ENCODE measurements at places on chromosomes 11 and 22. TPM values are rescaled to one million over a fixed set of nuclear protein-coding genes. Genes with fewer than 3 reads are reported as not detected.

GRCh38 chr11:65928667-65929066 lies 9.4 kb downstream of the DRAP1 start:
- no peak for DNase-seq

GRCh38 chr11:44112091-44112821 lies 16.8 kb downstream of the EXT2 start:
- DNase-seq = peak; percentile 13

GRCh38 chr11:61637277-61637676 lies 42.9 kb upstream of the DAGLA start:
- no peak for DNase-seq

GRCh38 chr11:107457205-107457557 lies 444 bp downstream of the CWF19L2 start:
- DNase-seq = no peak

DNA sequence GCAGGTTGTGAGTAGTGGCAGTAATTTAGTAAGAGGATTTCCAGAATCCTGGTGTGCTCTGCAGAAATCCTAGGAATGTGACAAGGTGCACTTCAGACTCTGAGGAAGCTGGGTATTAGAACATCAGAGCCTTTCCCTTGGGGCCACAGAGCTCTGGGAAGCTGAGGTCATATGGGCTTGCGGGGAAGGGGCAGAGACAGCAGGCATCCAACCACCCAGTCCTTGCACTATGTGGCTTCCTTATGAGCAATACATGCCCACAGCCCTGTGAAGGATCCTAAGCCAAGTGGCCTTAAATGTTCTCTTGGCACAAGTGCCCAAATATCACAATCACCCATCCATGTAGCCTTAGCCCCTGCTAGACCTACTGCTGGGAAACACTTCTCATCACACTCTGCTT lies 46.2 kb downstream of the P4HA3 start:
- no peak for DNase-seq

DNA sequence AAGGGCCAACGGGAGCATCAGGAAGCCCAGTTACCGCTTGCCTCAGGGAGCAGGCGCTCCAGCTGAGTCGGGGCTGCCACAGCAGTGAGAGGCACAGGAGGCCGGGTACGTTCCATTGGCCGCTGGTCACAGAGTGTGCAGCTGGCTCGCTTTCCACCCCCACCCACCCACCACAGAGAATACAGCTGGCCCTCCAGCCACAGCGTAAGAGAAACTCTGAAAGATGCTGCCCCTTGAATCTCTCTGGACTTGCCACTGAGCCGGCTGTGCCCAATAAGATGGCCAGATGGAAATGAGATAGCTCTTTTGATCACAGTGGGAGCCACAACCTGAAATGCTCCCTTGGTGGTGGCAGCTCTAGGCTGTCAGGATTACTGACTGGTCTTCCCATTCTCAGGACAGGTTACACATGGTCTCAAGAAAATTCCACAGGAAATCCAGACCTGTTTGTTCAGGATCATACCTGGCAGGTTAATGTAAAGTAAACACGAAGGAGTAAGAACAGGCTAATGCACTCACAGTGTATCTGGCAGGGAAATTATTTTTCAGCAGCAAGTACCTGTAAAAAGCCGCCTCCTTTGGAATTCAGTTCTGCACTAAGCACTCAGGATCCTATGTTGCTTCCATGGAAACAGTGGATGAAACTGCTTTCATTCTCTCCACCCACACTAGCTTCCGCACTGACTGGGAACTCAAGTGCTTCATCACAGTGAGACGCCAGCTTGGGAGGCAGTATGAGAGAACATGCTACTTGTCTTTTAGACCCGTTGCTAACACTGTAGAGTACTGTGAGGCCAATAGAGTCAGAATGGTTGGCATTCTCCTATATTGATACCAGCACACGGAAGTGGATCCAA lies 16.5 kb downstream of the SIAE start:
- no peak for DNase-seq

- no peak for DNase-seq
These were observed 16.1 kb upstream of the CARD18 start for GRCh38 chr11:105155679-105156078.

DNA sequence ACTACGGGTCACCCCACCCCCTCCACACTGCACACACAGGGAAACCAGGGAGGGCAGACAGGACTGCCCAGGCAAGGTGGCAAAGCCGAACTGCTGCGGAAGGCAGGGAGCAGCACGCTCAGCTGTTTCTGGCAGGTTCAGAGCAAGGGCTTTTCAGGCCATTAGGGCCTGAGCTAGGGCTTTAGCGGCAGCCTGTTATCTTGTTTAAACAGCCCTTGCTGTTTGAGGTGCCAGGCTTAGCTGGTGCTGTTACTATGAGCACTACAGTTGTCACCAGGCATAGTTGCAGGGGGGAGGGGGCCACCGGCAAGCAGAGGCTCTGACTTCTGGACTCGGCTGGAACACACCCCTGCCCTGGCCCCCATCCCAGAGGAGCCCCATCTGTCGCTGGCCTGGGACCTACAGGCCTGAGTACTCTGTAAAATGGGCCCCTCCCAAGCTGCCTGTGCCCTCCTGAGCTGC lies 34.9 kb downstream of the RSPH14 start:
- no peak for DNase-seq

DNA sequence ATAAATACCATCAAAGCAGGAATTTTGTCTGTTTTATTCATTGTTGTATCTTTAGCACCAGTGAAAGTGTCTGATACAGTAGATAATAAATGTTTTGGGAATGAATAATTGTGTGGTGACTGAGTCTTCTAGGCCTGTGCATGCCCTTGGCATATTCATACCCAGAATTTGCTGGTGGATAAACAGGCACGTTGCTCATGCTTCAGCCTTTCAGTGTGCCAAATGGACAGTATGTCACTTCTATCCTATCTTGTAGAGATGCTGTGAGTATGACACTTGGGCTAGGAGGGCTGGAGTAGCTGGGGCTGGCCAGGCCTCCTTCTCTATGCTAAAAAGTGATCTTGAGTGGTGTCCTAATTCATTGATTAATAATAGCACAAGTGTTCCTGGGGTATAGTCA lies 287.3 kb upstream of the DDI1 start:
- no peak for DNase-seq

DNA sequence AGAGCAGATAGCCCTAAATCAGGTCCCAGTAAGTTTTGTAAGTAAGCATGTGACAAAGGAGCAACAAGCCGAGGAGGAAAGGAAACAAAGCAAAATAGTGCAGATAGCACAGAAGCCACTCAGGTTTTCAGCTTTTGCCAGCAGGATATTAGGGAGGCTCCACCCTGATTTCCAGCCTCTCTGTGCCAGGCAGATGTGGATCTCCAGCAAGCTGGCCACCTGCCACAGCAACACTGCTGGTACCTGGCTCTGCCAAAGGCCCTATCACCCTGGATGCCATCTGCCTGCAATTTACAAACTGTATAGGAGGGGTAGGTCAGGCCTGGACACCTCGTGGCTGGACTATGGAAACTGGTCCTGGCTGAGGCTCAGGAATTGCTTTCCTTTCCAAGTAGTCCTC lies 12.2 kb upstream of the NNMT start:
- no peak for DNase-seq

GRCh38 chr22:35085621-35086020 lies 19.7 kb downstream of the ISX start:
- no peak for DNase-seq

GRCh38 chr11:106853850-106854401 lies 164.3 kb downstream of the GUCY1A2 start:
- DNase-seq = no peak

GRCh38 chr11:92739491-92739890 lies 230.0 kb upstream of the MTNR1B start:
- no peak for DNase-seq

- no peak for DNase-seq
These were observed 52.6 kb downstream of the SPECC1L start for GRCh38 chr22:24323233-24323632.

- DNase-seq = peak; percentile 55
These were observed 38.0 kb upstream of the TBCEL start for GRCh38 chr11:120985718-120986569.

DNA sequence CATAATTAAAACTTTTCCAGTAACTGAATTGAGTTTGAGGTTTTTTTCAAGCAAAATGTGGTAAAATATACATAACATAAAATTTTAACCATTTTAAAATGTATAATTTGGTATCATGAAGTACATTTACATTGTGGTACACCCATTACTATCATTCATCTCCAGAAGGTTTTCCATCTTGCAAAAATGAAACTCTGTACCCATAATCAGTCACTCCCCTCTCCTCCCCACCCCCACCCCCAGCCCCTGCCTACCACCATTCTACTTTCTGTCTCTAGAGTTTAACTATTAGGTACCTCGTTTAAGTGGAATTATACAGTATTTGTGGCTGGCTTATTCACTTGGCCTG lies 63.7 kb downstream of the MICAL2 start:
- no peak for DNase-seq

DNA sequence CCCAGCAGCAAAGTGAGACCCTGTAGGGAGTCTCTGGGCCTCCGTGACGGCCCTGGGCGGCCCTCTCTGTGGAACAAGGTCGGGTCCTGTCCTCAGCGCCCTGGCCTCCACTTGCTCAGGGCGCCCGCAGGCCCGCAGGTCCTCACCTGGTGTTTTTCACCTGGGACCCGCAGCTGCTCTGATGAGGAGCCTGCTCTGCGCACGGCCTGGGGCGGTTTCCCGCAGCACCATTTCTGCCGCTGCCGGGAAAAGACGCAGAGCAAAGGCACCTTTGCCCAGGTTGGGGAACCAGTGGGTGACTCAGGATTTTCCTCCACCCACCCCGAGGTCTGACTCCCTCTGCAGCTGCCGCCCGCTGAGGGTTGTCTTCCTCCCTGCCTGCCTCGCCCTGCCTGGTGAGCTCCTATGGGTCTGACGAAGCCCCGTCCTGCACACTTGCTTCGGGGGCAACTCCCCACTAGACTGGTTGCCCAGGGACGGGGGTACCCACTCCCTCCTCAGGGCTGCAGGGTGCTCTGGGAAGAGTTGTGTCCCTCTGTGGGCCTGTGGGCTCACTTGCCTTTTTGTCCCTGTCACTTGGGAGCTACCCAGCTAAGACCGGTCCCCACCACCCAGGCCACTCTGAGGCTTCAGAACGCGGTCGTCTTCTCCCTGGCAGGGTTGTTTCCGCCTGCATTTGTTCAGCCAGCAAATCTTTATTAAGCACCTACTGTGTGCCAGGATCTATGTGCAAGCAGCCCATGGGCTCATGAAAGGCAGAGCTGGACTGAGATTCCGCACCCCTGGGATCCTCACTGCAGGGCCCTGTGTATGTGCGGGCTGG lies 89.5 kb downstream of the KCNQ1 start:
- no peak for DNase-seq

DNA sequence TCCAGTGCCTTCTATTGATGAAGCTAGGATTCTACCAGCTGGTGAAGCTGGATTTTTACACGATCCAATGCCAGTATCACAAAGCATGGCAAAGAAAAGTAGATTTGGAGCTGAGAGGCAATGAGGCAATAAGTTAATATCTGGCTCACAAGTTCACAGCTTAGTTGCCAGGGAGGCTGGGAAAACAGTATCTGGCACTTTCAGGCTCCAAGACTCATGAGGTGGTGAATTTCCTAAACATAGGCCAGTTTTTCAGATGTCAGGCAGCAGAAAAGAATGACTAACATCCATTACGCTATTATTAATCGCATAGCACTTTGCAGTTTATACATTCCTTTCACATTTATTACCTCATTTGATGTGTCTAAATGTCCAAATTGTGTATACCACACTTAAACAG lies 122.7 kb downstream of the GRIA4 start:
- no peak for DNase-seq

- no peak for DNase-seq
These were observed 56.9 kb downstream of the AMOTL1 start for GRCh38 chr11:94825031-94825430.

- DNase-seq = no peak
These were observed 481 bp downstream of the ANGPTL5 start for GRCh38 chr11:101915791-101916291.

- no peak for DNase-seq
These were observed 7.8 kb upstream of the ZC3H12C start for GRCh38 chr11:110085255-110085838.

- DNase-seq = no peak
These were observed 54.6 kb downstream of the SPECC1L start for GRCh38 chr22:24325105-24325757.

- DNase-seq = no peak
These were observed 9.8 kb downstream of the FAM111A start for GRCh38 chr11:59152312-59152951.

GRCh38 chr11:105046898-105047579 lies 1.9 kb upstream of the CARD16 start:
- no peak for DNase-seq

GRCh38 chr22:23285734-23286133 lies 105.4 kb downstream of the BCR start:
- DNase-seq = no peak

DNA sequence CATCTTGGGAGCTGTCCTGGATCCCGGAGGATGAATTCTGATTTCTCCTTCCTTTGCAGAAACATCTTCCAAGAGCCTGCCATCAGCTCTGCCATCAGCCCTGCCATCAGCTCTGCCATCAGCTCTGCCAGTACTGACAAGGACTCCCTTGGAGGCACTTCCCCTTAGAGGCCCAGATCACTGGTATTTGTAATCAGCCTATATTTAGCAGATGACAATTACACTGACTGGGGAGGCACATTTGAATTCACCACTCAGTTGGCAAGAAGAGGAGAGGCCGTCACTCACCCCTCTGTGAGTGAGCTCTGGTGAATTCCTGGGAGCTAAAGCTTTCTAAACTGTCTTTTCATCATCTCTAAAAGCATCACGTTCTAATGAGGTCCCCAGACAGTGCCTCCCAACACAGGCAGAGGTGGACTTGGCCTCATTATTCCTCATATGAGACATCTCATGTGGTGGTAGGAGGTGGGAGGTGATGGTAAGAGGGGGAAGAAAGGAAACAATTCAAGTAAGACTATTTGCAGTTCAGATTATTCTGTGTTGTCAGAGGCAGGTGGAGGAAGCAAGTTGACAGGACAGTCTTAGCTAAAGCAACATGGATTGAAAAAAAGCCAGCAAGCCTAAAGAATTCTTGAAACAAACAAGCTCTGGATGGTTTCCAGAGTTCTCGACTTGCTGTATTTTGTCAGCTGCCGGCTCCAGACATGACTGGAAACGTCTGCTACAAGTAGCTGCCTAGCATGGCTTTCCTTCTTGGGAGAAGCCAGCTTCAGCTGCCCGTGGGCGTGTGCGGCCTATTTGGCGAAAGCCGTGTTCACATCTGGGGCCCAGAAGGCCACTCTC lies 771.7 kb downstream of the TBC1D22A start:
- DNase-seq = no peak

GRCh38 chr11:1693327-1694063 lies 3.5 kb upstream of the KRTAP5-6 start:
- peak; percentile 55 for DNase-seq

OR5M3 gene
- not detected for total RNA-seq

MUC15 gene
- not detected for total RNA-seq

TCN2 gene
- total RNA-seq = 29.4 TPM

KRTAP5-11 gene
- total RNA-seq = not detected

GRK2 gene
- total RNA-seq = 119 TPM

MS4A12 gene
- 666 TPM for total RNA-seq

CARD10 gene
- total RNA-seq = 64.1 TPM

OR52E1 gene
- not detected for total RNA-seq

BLID gene
- not detected for total RNA-seq

ADM2 gene
- 8.9 TPM for total RNA-seq

HPX gene
- 2.5 TPM for total RNA-seq
